ENCODE measurements at places on chromosomes 3 and 15.

- DNase-seq, result no peak
Observed at GRCh38 chr15:28915935-28916334, 30.2 kb downstream of the APBA2 start.

- no peak for DNase-seq
Observed at GRCh38 chr15:40942337-40942854, 10.9 kb upstream of the CHAC1 start.

DNA sequence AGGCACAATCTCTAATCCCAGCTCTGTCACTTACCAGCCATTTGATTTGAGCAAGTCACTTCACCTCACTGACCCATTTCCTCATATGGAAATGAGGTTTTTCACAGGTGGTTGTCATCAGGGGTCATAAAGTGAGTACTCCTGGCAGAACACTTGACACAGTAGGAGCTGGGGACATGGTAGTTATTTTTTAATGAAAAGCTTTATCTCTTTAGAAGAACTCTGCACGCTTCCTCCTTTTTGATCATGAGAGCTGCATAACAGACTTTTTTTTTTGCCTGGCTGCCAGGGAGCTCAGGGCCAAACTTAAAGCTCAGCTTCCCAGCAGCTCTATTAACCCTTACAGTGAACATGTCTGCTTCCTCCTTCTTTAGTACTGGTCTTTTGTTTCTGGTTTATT lies 8.4 kb downstream of the VWA5B2 start:
- DNase-seq, result no peak

GRCh38 chr15:31148297-31149087 lies 47.0 kb upstream of the TRPM1 start:
- DNase-seq, result no peak

GRCh38 chr15:41975669-41976068 lies 3.3 kb upstream of the EHD4 start:
- no peak for DNase-seq

DNA sequence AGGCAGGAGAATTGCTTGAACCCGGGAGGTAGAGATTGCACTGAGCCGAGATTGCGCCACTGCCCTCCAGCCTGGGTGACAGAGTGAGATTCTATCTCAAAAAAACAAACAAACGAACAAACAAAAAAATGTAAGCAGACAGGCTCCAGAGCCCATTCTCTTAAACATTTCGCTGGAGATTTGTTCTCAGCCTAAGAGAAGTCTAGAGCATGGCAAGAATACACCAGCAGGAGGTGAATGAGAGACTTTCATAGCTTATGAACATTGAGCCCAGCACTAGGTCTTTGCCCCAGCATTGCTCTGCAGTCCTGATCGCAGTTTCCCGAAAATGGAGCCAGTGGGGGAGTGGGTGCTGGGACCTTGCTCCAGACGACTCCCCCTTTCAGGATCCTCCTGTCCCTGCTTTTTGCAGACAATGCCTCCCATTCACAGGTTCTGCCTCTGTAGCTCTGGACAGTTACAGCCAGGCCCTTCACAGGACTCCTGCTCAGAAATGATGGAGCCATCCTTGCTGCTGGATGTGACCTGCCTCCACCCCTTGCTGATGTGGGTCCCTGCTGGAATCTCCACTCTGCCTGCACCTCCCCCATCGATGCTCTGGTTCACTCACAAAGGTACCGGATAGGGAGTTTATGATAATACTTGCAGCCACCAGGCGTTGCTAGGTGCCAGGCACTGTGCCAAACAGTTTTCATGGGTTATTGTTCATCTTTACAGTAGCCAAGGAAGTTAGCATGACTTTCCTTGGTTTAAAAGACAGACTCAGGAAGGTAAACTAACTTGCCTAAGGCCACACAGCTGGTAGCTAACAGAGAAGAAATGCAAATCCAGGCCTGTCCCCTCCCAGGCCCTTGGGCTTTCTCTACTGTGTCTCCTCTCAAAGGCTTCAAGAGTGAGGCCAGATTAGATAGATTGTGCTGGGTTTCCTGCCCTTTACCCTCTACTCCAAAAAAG lies 329.7 kb upstream of the TLE3 start:
- DNase-seq, result no peak

DNA sequence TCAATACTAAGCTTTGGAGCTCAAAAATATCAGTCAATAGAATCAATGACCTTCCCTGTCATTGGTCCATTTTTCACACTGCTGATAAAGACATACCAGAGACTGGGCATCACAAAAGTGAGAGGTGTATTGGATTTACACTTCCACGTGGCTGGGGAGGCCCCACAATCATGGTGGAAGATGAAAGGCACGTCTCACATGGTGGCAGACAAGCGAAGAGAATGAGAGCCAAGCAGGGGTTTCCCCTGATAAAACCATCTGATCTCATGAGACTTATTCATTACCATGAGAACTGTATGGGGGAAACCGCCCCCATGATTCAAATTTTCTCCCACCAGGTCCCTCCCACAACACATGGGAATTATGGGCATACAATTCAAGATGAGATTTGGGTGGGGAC lies 81.9 kb downstream of the ANXA2 start:
- DNase-seq, result no peak

GRCh38 chr3:142597906-142598305 lies 1.7 kb downstream of the PLS1 start:
- no peak for DNase-seq
